Activated effector memory CD4-positive, alpha-beta T cell treated with Interleukin-2 at 50 U/mL for 16 hours (primary cell): ENCODE measurements at places on chromosomes 3 and 15.
A peak's percentile ranks its signal among the peaks of the same experiment; 100 is the strongest.

GRCh38 chr15:72183781-72184164 is 13.8 kb downstream of the GRAMD2A start:
- DNase-seq: no peak

- no peak for DNase-seq
Observed at GRCh38 chr3:134606033-134607025, 44.5 kb downstream of the KY start.

DNA sequence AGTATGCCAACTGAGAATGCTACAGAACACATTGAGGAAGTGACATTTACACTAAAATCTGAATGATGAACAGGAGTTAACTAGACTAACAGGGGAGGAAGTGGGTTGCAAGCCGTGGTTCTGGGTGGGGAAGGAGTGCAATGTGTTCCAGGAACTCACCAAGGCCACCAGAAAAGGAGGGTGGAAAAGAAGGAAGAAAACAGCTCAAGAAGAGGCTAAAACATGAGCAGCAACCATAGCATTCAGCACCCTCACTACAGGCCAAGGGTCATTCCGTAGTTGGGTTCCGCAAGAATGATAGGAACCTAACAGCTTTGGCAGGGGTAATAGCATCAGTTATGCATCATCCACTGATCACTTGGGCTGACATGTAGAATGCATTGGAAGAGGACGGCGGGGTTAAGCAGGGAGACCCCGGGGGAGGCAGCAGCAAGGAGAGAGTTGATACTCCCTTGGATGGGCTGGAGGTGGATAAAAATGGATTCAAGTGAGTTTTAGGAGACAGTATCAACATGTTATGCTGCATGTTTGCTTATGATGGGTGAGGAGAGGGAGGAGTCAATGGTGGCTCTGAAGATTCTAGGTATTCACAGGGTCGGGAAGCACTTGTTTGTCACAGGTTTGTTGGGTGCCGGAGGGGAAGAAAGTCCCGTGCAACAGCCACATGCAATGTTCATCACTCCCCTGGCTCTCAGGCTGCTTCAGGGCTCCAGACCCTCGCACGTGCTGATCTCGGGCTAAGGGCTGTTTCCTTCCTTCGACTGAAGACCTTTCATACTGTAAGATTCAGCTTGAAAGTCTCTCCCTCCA is 53.2 kb downstream of the LIPC start:
- peak; percentile 48 for DNase-seq

DNA sequence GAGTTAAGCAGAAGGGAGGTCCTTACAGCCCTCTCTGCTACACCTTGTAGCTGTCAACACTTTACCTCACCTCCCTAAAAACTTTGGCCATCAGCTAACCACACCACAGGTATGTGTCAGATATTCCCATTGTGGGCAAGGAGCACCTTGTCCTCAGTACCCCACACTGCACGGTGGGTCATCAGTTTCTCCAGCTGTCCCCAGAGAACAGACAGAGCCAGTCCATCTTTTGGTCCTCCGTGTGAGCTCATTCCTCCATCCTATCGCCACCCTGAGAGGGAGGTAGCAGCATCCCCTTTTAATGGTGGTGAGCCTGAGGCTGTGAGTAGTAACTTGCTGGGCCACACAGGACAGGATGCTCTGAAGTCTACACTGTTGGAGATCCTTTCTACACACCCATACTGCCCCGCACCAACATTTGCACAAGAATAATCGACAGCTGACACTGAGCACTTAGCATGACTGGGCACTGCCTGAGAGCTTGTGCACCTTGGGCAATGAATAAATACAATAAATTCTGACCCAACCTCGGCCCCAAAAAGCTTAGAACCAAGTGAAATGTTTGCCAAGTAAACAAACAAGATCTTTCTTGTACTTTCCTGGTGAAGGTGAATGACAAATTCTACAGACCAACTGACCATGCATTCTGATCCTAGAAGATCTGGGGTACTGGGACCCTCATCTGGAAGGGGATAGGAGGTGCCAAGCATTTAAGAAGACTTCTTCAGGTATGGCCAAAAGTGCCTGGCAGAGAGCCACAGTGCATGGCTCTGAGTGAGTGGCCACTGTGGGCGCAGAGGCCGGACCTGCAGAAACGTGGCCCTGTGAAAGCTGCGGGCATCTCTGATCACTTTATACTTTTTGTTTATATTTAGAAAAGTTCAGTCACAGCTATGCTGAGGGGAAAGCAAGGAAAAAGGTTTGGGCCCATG is 6.9 kb downstream of the CHCHD4 start:
- no peak for DNase-seq
